ENCODE measurements at places on chromosomes 11 and 22.
A peak's percentile ranks its signal among the peaks of the same experiment; 100 is the strongest.

GRCh38 chr22:29773233-29773632, 6.1 kb downstream of the UQCR10 start:
- no peak for DNase-seq

- DNase-seq = no peak
Observed at GRCh38 chr11:6022956-6023355, 7.6 kb downstream of the OR56A1 start.

DNA sequence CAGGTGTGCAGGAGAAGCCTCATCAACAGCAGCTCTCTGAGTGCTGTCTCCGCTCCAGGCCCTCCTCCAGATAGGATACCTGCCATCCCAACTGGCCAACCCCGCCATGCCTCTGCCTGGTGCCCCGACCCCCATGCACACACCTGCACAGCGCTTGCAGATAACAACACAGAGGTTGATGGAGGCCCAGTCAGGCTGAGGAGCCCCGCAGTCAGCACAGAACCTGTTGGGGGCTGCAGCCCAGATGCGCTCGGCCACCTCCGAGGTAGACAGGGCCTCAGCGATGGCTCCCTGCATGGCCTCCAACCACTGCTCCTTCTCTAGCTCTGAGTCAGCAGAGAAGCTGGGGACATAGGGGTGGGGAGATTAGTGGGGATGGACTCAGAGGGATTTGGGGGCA, 32.8 kb upstream of the PDE2A start:
- no peak for DNase-seq

DNA sequence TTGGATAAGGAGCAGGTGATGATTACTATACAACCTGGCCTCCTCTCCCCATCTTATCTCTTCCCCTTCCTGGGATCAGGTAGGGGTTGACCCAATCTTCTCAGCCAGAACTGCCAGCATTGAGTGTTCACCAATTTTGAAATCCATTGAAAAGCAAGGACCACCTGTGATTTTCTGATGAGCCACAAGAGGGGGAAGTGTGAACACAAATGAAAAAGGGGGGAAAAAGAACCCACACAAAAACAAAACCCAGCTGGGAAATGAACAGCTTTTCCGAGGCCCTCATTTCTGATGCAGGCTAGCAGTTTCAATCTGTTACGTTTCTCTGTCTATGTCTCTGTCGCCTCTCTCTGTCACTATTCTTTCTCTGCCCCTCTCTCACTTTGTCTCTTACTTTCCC, 161.9 kb downstream of the INSC start:
- DNase-seq = no peak

- DNase-seq = no peak
Observed at GRCh38 chr11:78345450-78345849, 72.2 kb downstream of the GAB2 start.

- peak; percentile 4 for DNase-seq
Observed at GRCh38 chr11:22730319-22730718, 63.9 kb downstream of the GAS2 start.

GRCh38 chr11:9362393-9362863, 22.0 kb upstream of the IPO7 start:
- no peak for DNase-seq

GRCh38 chr11:72720047-72720446, 32.2 kb downstream of the ARAP1 start:
- DNase-seq = no peak

DNA sequence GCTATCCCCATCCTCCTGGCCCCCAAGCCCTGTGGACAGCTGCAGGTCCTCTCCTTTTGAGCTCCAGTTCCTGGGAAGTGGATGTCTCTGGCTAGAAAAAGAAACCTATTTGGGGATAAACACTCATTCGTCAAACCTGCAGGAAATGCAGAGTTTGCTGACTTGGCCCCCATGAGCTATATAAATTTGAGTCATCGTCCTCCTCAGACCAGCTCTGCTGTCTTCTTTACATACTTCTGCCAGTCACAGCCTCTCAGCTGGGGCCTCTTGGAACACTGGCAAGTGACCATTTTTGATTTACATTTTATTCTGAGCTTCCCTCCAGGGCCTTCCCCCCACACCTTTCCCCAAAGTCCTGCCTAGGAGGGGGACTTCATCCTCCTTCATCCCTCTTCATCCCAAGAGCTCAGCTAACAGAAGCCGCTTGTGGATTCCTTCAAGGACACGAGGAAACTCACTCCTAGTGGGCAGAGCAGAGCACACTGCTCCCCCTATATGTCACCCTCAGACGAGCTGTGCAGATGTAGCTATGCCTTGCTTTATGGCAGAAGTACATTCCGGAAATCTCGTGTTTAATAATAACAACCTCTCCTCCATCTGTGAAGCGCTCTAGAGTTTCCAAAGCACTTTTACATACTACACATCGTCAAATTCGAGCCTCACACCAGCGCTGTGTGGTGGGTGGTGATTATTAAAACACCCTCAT, 131.8 kb downstream of the FEZ1 start:
- DNase-seq = no peak

- no peak for DNase-seq
Observed at GRCh38 chr22:32208681-32209080, 3.8 kb upstream of the RFPL2 start.

DNA sequence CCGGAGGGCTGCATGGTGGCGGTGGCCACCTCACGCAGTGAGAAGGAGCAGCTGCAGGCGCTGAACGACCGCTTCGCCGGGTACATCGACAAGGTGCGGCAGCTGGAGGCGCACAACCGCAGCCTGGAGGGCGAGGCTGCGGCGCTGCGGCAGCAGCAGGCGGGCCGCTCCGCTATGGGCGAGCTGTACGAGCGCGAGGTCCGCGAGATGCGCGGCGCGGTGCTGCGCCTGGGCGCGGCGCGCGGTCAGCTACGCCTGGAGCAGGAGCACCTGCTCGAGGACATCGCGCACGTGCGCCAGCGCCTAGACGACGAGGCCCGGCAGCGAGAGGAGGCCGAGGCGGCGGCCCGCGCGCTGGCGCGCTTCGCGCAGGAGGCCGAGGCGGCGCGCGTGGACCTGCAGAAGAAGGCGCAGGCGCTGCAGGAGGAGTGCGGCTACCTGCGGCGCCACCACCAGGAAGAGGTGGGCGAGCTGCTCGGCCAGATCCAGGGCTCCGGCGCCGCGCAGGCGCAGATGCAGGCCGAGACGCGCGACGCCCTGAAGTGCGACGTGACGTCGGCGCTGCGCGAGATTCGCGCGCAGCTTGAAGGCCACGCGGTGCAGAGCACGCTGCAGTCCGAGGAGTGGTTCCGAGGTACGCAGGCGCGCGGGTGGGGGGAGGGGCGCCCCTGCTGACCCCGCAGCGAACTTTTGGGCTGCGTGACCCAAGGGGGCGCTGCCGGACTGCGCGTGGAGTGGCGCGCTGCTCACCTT, 670 bp downstream of the NEFH start:
- no peak for DNase-seq

- no peak for DNase-seq
Observed at GRCh38 chr22:27019827-27020226, 362.4 kb downstream of the MIAT start.

DNA sequence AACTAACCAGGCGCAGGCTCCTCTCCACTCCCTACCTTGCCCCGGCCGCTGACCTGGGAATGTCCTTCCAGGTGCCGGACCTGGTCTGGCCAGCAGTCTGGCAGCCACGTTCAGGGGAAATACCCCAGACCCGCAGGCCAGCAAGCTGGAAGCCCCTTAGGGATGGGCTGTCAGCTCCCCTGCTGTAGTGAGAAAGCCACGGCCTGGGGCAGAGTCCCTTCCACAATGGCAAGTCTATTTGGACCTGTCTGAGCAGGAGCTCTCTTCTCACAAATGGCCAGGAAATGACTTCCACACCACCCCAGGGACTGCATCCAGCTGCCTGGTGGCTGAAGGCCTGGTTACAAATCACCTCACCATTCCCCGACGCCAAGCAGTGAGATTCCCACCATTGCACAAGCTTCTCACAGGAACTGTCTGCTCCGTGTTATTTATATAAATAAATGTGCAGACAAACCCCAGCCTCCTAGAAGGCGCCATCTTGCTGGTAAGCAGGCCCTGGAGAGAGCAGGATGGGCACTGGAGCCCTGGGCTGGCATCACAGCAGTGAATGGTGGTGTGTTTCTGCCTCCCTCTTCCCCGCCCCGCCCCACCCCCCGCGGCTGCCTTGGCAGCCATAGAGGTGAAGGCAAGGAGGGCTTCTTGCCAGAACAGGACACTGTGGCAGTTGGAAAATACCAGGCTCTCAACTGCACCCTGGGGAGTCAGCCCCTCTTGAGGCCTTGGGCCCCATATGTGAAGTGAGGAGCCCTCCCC, 23.7 kb downstream of the RSPH14 start:
- no peak for DNase-seq

GRCh38 chr11:108223348-108224149, 682 bp downstream of the ATM start:
- peak; percentile 45 for DNase-seq

DNA sequence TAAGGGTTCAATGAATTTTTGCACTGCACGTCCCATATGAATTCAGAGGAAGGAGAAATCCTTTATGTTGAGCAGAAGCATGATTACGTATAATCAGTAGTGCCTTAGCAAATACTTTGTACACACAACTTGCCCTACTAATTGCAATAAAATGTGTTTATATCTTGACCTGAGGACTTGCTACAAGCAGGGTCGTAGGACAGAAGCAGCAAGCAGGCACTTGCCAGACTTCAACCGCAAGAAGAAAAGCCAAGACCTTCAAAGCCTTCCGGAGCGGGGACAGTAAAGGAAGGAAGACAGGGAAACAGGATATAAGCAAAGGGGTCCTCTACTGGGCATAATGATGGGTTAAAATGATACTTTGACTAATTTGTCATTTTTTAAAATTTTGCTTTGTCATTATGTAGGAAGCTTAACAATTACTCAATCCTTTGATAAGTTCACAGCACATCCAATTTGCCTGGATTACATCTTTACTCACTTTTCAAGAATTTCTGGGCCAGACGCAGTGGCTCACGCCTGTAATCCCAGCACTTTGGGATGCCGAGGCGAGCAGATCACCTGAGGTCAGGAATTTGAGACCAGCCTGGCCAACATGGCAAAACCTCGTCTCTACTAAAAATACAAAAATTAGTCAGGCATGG, 23.2 kb upstream of the UBASH3B start:
- DNase-seq = no peak

DNA sequence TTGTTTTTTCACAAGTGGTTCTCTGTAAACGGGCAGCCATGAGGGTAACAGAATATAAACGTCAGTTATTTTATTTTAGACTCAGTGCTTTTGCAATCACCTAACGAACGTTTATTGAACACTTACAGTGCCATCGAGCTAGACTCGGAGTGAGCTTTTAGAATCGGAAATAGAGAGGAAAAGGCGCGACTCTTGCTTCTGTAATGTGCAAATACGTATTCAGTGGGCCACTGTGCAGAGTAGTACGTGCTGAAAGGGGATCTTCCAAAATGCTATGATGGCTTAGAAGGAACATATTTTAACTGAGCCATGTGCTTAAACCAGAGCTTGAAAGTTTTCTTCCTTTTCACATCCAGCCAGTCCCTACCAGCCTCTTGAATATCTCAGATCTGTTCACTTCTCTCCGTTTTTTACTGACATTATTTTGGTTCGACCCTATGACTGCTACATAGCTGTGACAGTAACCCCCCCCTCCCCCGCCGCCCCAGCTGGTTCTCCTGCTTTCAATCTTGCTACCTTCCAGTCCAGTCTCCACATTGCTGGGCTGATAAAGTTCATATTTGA, 468 bp downstream of the DDIAS start:
- DNase-seq = no peak

DNA sequence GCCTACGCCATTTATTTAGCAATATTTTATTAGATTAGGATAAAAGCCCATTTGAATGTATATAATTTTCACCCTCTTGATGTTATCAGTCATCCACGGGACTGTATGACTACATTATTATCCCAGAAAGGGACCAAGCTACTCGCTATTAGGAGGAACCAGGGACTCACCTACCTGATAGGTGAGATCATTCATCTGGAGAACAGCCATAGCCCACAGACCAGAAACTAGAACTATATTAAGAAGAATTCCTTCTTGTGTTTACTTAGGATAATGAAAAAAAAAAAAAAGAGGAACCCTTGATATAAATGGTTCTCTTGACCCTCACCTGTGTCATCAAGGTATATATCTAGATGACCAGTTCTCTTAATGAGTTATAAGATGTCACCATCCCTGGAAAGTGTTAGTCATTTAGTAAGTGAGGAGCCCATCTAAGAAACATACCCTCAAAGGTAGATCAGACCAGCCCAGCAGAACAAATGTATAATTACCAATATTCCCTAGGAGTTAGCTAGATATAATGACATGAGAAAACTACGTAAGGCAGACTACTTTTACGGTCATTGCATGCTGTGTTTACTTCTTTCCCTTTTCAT, 8.0 kb downstream of the SIK3 start:
- DNase-seq = no peak

DNA sequence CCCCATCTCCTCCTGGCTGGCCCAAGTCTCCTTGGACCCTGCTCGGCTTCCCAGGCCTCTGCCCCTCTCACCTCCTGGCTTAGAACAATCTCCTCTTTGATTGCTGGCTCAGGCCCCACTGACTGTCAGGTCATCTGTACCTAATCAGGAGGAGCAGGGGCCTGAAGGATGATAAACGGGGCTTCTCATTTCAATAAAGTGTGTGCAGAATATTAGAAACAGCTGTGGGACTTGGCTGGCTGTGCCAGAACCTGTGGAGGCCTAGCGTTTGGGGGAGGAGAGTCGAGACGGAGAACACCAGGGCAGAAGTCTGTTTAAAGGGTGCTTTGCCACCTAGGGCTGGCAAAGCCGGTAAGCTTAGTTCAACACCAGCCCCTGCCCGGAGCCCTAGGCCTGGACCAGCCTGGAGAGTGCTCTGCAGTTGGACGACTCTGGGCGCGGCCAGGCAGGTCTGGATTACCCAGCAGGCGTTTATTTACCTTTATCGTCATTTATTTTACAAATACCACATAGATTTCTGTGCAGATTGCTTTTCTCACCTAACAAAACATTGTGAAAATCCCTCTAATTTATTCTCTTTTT, 10.1 kb upstream of the VSIG10L2 start:
- DNase-seq = no peak

DNA sequence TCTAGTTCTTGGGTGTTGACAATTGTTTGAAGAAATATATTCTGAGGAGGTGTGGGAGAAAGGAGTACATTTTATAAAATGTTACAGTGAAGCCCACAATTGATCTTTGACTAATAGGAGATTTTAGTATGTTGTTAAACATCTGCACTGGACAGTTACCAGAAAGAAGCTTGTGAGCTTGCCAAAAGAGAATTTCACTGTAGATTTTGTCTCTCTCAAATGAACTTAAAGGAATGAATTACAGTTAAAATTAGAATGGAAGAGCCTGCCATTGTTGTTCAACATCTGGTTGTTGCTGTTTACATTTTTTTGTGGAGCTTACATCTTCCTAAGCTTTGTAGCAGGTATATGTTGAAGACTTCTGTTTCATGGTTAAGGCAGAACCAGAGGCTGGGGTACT, 620.5 kb upstream of the CCDC179 start:
- no peak for DNase-seq

DNA sequence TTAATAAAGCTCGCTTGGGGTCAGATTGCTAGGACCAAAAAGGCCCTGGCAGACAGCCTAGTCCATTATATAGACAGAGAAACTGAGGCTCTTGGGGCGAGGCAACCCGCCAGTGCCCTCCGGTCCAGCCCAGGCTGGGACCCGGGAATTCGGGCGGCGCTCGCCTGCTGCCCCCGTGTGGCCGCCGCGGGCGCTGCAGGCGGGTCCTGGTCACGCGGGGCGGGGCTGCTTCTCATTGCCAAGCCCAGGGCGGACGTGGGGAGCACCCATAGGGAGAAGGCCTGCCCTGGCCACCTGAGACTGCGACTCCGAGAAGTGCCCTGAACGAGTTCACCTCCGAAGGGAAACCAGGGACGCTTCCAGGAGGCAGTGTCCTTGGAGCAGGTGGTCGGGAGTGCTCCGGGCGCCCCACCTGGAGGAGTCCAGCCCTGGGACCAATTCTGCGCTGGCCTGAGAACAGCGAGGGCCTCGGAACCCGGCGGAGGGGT, 36.0 kb upstream of the CSNK1E start:
- peak; percentile 91 for DNase-seq
